ENCODE measurements at places on chromosomes 12 and 14. TPM values are rescaled to one million over a fixed set of nuclear protein-coding genes. Genes with fewer than 3 reads are reported as not detected.
A peak's percentile ranks its signal among the peaks of the same experiment; 100 is the strongest.

DNA sequence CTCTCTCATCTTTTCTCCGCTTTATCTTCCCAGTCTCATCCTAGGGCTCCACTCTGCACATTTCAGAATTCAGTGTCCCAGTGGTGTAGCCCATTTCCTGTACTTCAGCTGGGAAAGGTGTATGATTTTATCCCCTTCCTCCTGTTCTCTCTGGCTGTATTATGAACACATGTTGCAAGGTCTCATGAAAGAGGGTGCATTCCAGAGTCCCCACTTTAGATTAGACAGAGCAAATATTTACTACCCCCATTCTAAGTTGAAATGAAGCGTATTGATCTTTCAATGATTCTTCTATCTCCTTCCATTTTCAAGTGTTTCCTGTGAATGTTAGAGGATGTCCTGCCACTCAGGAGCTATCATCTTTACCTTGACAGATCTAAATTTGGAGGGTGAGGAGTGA is 123.2 kb downstream of the WIF1 start:
- DNase-seq: no peak
- no peaks in the 10 kb centered on the region for H3K36me3 ChIP-seq
- H3K4me1 ChIP-seq: no peaks in the 10 kb centered on the region
- no peak overlapping the region for H3K27ac ChIP-seq
- H3K4me3 ChIP-seq: no peak overlapping the region

- no peak overlapping the region for H3K4me3 ChIP-seq
- no peak for DNase-seq
- peaks cover 5% of the 10 kb centered on the region for H3K4me1 ChIP-seq
- no peaks in the 10 kb centered on the region for H3K27me3 ChIP-seq
- no peak overlapping the region for H3K27ac ChIP-seq
These were observed 367.6 kb downstream of the C12orf75 start for GRCh38 chr12:105698075-105698474.

Gene CMKLR1
- total RNA-seq: 1.0 TPM

Gene NELL2
- total RNA-seq: 147 TPM

GRCh38 chr12:121166356-121166755 is 33.7 kb downstream of the P2RX7 start:
- no peak overlapping the region for H3K27ac ChIP-seq
- H3K4me3 ChIP-seq: no peak overlapping the region
- no peaks in the 10 kb centered on the region for H3K27me3 ChIP-seq
- peaks cover 5% of the 10 kb centered on the region for H3K4me1 ChIP-seq

Gene NKX2-1
- total RNA-seq: not detected

GRCh38 chr14:68633131-68633991 is 159.5 kb downstream of the ZFP36L1 start:
- H3K27ac ChIP-seq: no peak overlapping the region
- no peaks in the 10 kb centered on the region for H3K36me3 ChIP-seq
- no peak overlapping the region for H3K4me3 ChIP-seq
- peaks cover 12% of the 10 kb centered on the region for H3K27me3 ChIP-seq
- H3K4me1 ChIP-seq: peaks cover 2% of the 10 kb centered on the region

GRCh38 chr12:20477672-20478071 is 109.3 kb downstream of the PDE3A start:
- H3K27me3 ChIP-seq: no peaks in the 10 kb centered on the region
- H3K4me1 ChIP-seq: no peaks in the 10 kb centered on the region
- DNase-seq: no peak
- no peak overlapping the region for H3K27ac ChIP-seq

GRCh38 chr12:25186788-25187402 is 8.1 kb downstream of the DNAI7 start:
- no peaks in the 10 kb centered on the region for H3K27me3 ChIP-seq
- H3K36me3 ChIP-seq: no peaks in the 10 kb centered on the region
- DNase-seq: no peak
- peak overlapping the region; percentile 86 for H3K27ac ChIP-seq

DNA sequence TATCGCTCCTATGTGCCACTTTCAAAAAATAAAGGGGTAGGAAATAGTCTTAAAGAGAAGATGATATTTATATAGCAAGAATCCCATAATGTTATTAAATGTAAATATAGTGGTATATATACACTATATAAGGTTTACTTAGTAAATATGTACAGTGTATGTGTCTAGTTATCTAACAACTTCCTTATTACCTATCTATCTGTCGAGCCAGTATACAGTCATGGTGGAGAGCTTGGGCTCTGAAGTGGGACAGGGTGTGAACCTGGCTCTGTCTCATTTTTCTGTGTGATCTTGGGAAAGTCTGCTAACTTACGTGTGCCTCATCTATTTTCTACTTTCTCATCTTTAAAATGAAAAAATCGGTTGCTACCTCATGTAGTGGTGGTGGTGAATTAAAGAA is 62.8 kb upstream of the SINHCAF start:
- no peak overlapping the region for H3K4me3 ChIP-seq
- no peak for DNase-seq
- no peaks in the 10 kb centered on the region for H3K36me3 ChIP-seq
- no peaks in the 10 kb centered on the region for H3K4me1 ChIP-seq
- H3K27ac ChIP-seq: no peak overlapping the region

GRCh38 chr12:79397609-79398008 is 293.2 kb downstream of the PAWR start:
- no peaks in the 10 kb centered on the region for H3K4me1 ChIP-seq
- H3K27ac ChIP-seq: no peak overlapping the region
- H3K27me3 ChIP-seq: peaks cover 2% of the 10 kb centered on the region

Gene ATF7
- 30.2 TPM for total RNA-seq

Gene SIX1
- total RNA-seq: not detected

Gene TMTC2
- 4.1 TPM for total RNA-seq

- DNase-seq: peak; percentile 36
- no peak overlapping the region for H3K27ac ChIP-seq
- H3K36me3 ChIP-seq: no peaks in the 10 kb centered on the region
- no peak overlapping the region for H3K4me3 ChIP-seq
These were observed 9.0 kb upstream of the OR6J1 start for GRCh38 chr14:22653012-22653621.

DNA sequence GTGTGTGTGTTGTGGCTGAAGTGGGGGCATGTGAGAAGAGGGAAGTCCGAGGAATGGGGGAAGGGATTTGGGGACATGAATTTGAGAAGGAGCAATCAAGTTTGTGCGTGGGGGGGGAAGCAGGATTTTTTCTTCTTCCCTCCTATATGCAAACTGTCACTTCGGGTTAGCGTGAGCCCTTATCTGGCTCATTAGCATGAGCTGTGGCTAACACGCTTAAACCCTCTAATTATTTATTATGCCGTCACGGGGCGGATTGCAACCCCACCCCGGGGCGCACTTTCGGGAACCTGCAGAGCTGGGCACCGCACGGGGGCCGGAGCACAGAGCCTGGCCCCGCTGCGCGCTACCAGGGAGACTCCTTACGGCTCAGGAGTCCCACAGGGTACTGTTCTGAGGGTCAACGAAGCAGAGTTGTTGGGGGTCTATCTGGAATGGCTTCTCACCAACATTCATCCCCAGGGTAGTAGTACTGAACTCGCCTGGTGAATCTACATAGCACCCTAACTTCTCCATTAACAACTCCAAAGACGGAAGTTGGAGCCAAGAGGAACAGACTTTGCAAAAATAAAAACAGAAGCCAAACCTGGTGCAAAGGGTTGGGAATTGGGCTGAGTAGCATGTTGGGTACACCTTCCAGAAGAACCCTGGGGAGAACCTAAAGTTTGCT is 6.4 kb upstream of the ASCL1 start:
- H3K4me3 ChIP-seq: peak overlapping the region; percentile 49
- H3K27ac ChIP-seq: no peak overlapping the region
- DNase-seq: no peak
- H3K4me1 ChIP-seq: peaks cover 13% of the 10 kb centered on the region
- peaks cover 74% of the 10 kb centered on the region for H3K27me3 ChIP-seq

DNA sequence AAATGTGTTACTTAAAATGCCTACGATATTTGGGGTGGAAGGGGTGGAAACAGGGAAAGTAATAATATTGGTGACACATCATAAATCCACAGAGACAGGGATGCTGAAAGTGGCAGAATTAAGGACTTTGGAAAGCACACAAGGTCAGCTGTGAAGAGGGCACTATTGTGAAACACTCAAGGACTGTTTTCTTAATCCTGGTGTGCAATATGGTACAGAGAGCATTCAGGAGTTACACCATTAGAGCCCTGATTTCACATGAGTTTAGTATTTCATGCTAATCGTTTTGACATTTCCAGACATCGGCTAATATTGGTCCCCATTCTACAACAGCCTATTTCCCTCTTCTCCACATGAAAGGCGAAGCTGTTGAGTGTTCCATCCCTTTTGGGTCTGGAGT is 219.2 kb downstream of the MSRB3 start:
- peaks cover 4% of the 10 kb centered on the region for H3K4me1 ChIP-seq
- H3K4me3 ChIP-seq: no peak overlapping the region
- H3K27ac ChIP-seq: no peak overlapping the region
- peaks cover 4% of the 10 kb centered on the region for H3K27me3 ChIP-seq

Gene KRT78
- not detected for total RNA-seq

Gene CLEC12A
- total RNA-seq: 4.0 TPM

- H3K4me3 ChIP-seq: no peak overlapping the region
- H3K27me3 ChIP-seq: no peaks in the 10 kb centered on the region
- H3K27ac ChIP-seq: no peak overlapping the region
- peaks cover 40% of the 10 kb centered on the region for H3K4me1 ChIP-seq
- DNase-seq: no peak
- H3K36me3 ChIP-seq: peaks cover 53% of the 10 kb centered on the region
These were observed 15.5 kb downstream of the SCAF11 start for GRCh38 chr12:45974883-45975282.

Gene PZP
- total RNA-seq: not detected
